NCI-H1417 treated with DMSO at 0.1 percent for 48 hours (cell line): ENCODE measurements at places on chromosomes 2 and 18.

GRCh38 chr2:109680523-109681297 lies 66.5 kb downstream of the SOWAHC start:
- no peak for DNase-seq

GRCh38 chr18:21550510-21550970 lies 50.0 kb downstream of the ESCO1 start:
- no peak for DNase-seq

- no peak for DNase-seq
Measured at GRCh38 chr2:161367675-161368074, 48.4 kb upstream of the TBR1 start.

DNA sequence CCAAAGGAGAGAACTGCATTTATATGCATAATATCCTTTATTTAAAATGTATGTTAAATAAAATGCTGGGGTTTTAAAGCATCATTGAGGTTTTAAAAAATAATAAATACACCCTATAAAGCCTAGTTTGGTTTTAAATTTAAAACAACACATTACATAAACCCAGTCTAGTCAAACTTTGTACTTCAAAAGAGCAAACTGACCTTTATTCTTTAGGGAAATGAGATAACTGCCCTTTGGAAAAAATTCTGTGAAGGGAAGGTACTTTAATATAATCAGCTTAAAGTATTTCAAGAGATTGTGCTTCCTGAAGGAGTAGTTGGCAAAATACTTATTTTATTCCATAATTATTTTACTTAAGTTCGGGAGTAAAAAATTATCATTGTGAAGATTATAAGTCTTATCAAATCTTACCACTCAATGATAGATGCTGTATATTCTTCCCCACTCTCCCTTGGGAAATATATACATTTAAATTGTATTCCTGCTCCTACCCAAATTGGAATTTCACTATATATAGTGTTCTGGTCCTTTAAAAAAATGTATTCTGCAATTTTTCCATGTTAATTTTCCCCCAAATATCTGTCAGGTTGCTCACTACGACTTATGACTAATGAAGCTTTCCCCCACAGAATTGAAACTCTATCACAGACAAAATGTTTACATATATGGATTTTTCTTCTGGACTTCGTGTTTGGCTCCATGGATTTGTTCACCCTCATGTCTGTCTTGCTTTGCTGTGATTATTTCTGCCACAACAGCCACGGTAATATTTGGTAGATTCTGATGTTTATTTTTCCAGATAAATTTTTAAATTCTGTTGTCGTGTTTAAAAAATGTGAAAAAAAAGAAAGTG lies 42.1 kb downstream of the ZC3H6 start:
- no peak for DNase-seq

DNA sequence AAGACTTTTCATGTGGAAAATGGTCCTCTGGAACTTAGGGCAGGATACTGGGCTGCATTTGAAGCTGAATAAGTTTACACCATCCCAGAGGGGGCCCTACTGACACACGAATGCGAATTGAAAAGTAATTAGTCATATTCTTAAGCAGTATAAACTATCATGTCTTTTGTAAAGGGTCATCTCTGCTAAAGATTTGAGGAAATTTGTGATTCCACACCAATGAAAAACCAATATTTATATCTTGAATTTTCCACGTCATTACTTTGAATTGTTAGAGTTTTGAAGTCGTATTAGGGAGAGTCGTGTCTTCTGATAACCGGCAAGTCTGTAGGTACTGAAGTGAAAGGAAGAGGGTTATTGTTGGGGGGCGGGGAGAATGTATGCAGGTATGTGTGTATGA lies 4.1 kb upstream of the OTX1 start:
- no peak for DNase-seq

DNA sequence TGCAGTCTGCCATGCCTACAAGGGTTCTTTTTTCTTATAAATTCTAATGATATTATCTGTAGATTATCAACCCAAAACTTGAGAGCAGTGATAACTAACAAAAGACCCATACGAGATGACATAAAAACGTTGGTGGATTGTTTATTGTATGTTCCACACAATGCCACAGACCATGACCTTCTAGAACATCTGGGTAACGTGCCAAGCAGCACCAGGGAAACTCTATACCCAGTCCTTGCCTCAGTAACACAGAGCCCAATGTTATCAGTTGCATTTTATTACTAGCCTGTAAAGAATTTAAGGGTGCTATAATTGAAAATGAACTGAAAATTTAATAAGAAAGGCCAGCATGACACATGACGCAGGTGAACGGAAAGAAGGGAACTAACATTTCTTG lies 99.1 kb upstream of the UGP2 start:
- DNase-seq: no peak

DNA sequence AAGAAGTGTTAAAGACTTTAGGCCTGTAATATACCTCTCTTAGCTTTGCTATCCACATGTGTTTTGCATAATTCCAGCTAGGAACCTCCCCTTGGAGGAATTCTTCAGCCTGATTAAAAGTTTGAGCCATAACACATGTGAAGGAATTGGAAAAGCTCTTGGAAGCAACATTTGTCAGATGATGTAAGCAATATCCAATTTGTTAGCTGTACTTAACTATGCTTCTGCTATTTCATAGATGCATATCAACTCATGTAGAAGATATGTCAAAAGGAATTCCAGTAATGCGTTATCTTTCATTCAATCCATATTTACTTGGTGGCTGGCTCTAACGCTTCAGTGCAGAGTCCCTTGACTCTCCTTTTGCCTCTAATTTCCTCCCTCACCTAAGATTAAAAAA lies 46.2 kb downstream of the PKP4 start:
- DNase-seq: no peak

DNA sequence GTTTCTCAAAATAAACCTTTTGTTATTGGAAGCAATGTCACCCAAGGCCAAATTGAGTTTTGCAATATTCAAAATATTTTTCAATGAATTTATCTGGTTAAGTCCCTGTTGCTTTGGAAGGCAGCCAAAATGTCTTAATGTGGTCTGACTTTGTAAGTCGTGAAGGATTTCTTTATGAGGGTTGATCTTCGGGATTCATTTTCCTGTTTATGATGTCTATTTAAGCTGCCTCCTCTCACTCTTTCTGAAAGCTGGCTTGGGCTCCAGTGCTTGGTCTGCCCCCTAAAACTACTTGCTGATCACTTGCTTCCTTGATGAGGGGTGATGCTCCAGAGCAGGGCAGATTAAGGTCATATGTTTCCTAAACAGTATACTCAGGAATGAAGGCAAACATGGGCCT lies 141.1 kb downstream of the ANTXR1 start:
- no peak for DNase-seq

DNA sequence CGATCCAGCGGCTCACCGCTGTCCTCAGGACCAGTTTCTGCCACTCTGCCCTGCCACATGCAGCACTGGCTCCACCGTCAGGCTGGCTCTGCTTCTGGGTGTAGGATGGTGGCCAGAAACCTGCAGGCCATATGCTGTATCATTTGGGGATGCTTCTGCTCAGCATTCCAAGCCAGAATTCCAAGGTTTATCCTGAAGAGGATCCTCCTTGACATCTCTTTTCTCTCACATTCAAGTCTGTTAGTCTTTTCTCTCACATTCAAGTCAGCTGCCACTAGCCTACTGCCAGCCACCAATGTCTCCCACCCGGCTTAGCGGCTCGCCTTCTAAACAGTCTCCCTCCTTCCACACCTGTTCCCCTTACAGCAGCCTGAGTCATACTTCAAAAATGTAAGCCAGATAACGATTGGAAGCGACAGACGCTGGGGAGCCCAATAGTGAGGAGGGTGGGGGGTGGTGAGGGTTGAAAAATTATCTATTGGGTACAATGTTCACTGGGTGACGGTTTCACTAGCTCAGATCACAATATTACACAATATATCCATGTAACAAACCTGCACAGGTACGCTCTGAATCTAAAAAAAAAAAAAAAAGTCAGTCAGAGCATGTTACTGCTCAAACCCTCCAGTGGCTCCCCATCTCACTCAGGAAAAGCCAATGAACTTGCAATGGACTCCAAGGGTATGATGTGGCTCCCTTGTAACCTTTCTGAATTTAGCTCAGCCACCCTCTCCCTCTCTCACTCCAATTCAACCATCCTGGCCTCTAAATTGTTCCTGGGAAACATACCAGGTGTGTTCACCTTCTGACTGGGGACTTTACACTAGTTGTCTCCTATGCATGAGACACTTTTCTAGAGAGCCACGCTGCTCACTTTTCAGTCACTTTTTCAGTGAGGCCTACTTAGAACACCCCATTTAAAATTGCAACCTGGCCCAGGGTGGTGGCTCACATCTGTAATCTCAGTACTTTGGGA lies 38.8 kb upstream of the SP3 start:
- no peak for DNase-seq

GRCh38 chr2:96537066-96537733 lies 648 bp downstream of the ARID5A start:
- DNase-seq: no peak

DNA sequence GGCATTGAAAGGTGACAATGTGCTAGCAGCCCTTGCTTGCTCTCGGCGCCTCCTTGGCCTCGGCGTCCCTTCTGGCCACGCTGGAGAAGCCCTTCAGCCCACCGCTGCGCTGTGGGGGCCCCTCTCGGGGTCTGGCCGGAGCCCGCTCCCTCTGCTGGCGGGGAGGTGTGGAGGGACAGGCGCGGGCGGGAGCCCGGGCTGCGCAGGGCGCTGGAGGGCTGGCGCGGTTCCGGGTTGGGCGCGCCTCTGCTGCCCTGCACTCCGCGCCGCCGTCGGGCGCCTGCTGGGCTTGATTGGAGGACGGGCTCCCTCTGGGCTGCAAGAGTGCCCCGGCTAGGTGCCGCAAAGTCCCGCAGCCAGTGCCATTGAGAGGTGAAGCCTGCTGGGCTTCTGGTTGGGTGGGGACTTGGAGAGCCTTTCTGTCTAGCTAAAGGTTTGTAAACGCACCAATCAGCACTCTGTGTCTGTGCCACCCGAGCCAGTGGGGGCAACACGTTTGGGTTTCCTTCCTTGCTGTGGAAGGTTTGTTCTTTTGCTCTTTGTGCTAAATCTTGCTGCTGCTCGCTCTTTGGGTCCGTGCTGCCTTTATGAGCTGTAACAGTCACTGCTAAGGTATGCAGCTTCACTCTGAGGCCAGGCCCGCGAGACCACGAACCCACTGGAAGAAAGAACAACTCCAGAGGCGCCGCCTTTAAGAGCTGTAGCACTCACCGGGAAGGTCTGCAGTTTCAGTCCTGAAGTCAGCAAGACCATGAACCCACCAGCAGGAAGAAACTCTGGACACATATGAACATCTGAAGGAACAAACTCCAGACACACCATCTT lies 14.8 kb upstream of the IMP4 start:
- DNase-seq: no peak

GRCh38 chr2:68721482-68722101 lies 13.0 kb upstream of the ARHGAP25 start:
- no peak for DNase-seq

DNA sequence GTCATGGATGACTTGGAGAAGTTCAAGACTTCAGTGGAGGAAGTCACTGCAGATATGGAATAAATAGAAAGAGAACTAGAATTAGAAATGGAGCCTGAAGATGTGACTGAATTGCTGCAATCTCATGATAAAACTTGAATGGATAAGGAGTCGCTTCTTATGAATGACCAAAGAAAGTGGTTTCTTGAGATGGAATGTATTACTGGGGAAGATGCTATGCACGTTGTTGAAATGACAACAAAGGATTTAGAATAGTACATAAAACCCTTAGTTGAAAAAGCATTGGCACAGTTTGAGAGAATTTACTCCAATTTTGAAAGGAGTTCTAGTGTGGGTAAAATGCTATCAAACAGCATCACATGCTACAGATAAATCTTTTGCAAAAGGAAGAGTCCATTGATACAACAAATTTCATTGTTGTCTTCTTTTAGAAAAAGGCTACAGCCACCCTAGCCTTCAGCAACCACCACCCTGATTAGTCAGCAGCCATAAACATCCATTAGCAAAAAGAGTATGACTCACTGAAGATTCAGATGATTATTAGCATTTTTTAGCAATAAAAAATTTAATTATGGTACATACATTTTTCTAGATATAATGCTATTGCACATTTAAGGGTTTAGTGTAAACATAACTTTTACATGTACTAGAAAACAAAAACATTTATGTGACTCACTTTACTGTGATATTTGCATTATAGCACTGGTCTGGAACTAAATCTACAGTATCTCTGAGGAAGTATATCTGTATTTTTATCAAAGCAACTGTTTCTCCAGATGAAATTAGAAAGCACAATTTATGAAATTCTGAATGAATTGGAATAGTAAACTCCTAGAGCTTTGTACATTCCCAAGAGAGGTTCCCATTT lies 110.5 kb upstream of the TACR1 start:
- no peak for DNase-seq

DNA sequence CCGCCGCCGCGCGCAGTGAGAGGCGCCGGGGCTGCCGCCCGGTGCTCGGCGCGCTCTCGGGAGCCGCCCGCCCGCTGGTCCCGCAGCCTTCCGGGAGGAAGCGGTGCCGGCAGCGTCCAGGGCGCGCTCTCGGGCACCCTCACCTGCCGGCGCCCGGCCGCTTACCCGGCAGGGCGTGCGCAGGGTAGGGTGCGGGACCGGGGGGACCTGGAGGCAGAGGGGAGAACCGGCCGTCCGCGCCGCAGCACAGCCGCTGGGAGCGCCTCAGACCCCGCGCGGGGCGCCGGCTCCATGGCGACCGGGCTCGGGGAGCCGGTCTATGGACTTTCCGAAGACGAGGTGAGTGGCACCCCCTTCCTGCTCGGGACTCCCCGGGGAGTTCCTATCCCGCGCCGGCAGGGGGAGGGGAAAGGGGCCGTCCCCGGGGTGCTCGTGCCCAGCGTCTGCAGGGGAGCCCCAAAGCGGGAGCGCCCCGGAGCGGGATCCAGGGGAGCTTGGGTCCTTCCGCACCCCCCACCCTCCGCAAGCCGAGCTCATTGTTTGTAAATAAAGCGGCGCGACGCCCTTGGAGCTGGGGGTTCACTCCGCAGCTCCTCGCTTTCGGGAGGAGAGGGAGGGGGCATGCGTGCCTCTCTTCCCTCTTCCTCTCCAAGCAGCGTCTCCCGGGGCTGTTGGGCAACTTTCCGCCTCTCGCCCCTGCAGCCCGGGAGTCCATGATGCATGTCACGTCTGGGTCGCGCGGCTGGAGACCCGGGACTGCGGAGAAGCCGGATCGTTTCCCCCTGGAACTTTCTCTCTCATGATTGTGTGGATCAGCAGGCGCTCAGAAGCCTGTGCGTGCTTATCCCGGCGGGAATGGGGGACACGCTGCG lies 580 bp downstream of the NEDD4L start:
- DNase-seq: no peak

- no peak for DNase-seq
Measured at GRCh38 chr2:120550893-120551446, 184.7 kb upstream of the GLI2 start.

DNA sequence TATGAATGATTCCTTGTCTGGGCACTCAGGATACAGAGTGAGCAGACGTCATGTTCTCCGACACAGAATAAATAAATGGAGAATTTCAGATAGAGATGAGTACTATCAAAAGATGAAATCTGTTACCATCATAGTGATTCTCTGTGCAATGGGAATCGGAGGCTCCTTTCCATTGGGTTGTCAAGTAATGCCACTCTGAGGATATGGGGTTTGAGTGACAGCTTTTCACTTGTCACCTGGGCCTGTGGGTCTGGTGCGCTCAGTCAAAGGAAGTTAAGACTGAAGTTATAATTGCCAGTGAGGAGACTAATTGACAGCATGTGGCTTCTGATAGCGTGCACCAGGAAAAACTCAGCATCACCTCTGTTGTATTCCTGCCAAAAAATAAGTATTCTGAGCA lies 387.2 kb downstream of the SOX11 start:
- no peak for DNase-seq
